ENCODE measurements at places on chromosomes 2 and 18. TPM values are rescaled to one million over a fixed set of nuclear protein-coding genes. Genes with fewer than 3 reads are reported as not detected.

FBLN7 gene
- 1.6 TPM for total RNA-seq

TMEM247 gene
- total RNA-seq, result not detected

FZD7 gene
- 14.2 TPM for total RNA-seq

SAG gene
- not detected for total RNA-seq

TIGD1 gene
- total RNA-seq, result 1.6 TPM

FBXO15 gene
- total RNA-seq, result 0.81 TPM

SPP2 gene
- not detected for total RNA-seq

RBM44 gene
- total RNA-seq, result 0.47 TPM

IRS1 gene
- total RNA-seq, result 15.8 TPM

CHRND gene
- total RNA-seq, result 0.12 TPM

SERPINB10 gene
- total RNA-seq, result not detected

BOK gene
- 9.7 TPM for total RNA-seq

CXCR1 gene
- 0.77 TPM for total RNA-seq

LRP1B gene
- 0.24 TPM for total RNA-seq

KIF3C gene
- total RNA-seq, result 2.1 TPM

SERPINB13 gene
- not detected for total RNA-seq

TUBB8B gene
- not detected for total RNA-seq

CCDC74B gene
- total RNA-seq, result 0.34 TPM

CDKL4 gene
- 0.87 TPM for total RNA-seq

SFT2D3 gene
- total RNA-seq, result 4.0 TPM

KLHL14 gene
- not detected for total RNA-seq

BMP10 gene
- total RNA-seq, result not detected

FER1L5 gene
- not detected for total RNA-seq

EPAS1 gene
- total RNA-seq, result 176 TPM

TBR1 gene
- not detected for total RNA-seq

NPPC gene
- 0.47 TPM for total RNA-seq

TWIST2 gene
- total RNA-seq, result 1.1 TPM

LRRC30 gene
- total RNA-seq, result not detected

Data from heart right ventricle (tissue), 16 donors.